ENCODE measurements at places on chromosomes 11 and 22.

GRCh38 chr11:19398273-19398672 is 157.5 kb upstream of the E2F8 start:
- DNase-seq: no peak

- DNase-seq: no peak
Observed at GRCh38 chr11:16825968-16826367, 87.5 kb downstream of the C11orf58 start.

- DNase-seq: no peak
Observed at GRCh38 chr11:102241026-102241425, 76.3 kb upstream of the BIRC3 start.

DNA sequence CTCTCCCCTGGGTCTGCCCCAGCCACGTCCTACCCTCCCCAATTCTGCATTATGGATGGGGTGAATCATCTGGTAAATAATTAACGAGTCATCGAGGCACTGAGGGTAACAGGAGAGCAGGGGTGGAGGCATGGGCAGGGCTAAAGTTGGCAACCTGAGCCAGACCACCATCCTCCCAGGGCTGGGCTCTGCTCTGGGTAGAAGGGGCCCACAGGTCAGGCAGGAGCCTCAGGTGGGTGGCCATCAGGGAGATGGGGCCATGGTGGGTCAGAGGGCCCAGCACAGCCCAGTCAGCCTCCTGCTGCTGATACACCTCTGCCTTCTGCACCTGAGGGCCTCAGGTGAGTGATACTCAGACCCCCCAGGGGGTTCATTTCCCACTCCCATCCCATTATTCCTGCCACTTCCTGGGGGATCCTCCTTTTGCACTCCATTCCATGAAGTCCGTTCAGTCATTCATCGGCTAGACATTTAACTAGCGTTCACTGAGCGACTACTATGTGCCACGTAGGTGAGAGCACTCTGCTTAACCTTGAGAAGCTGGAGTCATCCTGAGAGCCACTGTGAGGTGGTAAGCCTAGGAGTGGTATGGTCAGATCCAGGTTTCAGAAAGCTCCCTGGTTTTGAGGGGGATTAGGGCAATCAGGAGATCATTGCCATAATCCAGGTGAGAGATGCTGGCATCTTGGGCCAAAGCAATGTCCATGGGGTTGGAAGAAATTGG is at the start of gene VSIG10L2:
Gene VSIG10L2 (plus strand): TSS at position 248 of the 724 bp plus-strand sequence. CDS start 12 bp downstream, at position 260.
- DNase-seq: no peak

DNA sequence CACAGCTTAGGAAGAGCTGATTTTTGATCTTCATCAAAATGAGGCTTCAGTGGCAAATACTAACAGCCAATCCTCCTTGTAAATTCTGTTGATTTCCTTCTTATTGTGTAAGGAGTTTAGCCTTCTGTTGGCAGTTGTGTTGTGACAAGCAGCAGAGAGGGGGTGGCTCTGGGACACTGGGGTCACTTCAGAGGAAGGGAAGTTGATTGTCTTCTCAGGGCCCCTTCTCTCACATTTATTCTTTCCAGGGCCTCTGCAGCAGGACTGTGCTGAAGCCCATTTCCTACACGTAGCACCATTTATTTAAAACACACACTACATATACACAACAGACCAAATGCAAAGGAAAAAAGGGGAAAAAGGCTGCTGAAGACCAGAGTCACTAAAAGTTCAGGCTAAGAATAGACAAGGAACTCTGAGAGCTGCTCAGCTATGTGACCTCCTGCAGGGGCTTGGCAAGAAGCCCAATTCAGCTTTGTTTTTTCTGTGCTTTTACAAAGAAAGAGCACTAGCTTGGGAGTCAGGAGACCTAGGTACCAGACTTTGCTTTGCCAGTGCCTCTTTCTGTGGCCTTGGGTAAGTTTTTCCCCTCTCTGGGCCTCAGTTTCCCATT is 28.3 kb upstream of the UPB1 start:
- DNase-seq: no peak

GRCh38 chr11:110425751-110426545 is 3.8 kb upstream of the FDX1 start:
- no peak for DNase-seq

DNA sequence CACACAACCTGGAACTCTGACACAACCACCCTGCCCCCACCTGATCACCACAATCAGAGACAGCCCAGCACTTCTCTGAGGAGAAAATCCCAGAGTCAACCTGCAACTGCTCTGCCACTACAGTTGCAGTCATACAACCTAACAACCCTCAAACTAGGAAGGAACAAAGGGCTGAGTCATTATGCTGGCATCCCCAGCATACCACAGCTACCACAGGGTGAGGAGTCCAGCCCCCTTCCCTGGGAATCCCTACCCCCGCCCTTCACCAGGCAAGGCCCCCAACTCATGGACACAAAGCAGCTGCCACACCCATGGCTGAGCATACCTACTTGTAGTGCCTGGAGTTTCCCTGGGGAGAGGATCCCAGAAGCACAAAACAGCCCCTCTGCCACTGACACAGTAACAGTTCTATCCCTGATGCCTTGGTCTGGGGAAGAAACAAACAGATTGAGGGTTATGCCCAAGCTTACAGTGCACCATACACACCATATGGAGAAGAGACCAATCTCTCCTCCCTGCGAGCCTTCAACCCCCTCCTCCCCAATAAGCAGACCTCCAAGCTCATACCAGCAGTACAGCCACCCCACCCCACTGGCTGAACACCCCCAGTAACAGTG is 68.5 kb upstream of the C11orf58 start:
- DNase-seq: no peak

DNA sequence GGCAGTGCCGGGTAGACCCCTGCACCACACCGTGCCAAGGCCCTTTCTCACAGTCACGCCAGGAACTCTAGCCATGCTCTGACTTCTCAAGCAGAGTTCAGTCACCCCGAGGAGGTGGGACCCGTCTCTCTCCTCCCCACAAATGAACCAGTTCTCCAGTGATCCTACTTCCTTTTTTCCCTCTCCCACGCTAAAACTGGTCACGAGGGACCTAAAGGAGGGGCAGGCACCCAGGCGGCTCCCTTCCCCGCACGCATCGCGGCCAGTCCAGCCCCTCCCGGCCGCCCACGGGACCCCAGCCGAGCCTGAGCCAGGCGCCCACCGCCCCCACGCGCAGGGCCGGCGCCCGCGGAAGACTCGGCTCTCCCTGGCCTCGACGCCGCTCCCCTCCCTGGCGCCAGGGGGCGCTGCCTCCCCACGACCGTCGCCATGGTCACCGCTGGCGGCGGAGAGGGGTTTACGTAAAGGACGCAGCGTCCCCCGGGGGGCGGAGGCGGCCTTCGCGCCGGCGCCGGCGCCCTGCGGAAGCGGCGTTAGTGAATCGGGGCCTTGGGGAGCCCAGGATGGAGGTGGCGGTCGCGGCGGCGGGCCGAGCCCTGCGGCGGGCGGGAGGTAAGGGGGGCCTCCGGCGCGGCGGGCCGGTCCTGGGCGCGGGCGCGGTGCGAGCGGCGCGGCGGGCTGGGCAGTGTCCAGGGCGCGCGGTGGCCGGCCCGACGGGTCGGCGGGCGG is at the start of gene DAGLA:
Gene DAGLA (plus strand): TSS at position 499 of the 729 bp plus-strand sequence. CDS start 39,765 bp downstream, outside the sequence.
- peak; percentile 88 for DNase-seq

DNA sequence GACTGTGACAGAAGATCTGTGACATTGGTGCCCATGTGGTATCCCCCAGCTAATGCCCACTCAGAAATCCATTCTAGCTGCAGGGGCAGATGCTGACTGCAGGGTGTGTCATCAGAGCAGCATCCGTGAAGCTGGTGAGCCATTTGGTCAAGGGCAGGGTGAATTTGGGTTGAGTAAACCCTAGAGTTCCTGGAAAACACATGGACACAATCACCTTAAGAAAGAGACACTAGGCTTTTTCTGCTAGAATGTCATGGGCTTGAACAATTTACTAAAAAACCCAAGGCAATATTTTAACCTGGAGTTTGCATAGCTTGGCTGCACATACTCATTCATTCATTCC is 100.0 kb downstream of the ADAMTS15 start:
- no peak for DNase-seq

DNA sequence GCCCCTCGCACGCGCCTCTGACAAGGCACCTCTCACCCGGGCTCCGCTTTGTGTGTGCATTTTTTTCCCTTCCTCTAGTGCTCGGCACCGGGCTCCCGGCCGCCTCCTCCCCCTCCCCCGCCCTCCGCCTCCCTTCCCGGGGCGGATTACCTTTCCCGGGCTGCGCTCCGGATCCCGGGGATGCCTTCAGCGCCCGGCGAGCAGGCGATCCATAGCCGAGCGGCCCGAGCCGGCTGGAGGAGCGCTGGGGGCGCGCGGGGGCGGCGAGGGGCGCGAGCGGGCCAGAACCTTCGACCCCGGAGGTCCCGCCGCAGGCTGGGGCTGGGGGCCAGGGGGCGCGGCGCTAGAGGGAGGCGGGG is 282 bp downstream of the MPPED2 start:
- DNase-seq: no peak

DNA sequence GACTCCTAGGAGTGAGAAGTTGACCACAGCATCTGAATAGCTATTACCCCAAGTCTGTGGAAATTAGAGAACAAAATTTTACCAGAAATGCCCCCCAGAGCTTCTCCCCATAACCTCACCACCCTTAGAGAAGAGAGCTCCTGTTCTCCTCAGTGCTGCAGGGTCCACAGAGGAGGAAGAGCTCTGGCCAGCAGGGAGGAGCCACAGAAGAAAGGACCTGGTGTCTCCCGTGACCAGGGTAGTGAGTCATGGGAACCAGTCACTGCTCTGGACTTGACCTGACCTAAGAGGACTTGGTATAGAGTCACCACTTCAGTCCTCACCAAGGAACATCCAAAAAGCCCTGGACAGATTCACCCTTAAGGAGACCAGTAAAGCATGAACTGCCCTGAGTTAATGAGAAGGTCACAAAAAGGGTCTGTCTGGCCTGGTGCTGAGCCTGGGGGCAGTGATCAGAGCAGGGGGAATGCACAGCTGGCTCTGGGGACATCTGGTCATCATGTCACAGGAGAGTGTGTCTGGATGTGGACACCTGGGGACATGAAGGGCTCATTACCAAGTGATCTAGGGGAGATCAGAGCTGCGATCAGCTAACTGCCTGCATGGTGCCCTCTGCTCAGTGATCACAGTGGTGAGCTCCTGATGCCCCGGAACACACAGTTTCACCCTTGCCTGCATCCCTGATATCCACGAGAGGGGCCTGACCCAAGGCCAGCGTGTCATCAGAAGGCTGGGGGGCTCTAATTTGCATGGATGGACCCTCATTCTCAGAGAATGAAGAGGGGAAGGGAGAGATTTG is 103.3 kb upstream of the TOP3B start:
- no peak for DNase-seq

DNA sequence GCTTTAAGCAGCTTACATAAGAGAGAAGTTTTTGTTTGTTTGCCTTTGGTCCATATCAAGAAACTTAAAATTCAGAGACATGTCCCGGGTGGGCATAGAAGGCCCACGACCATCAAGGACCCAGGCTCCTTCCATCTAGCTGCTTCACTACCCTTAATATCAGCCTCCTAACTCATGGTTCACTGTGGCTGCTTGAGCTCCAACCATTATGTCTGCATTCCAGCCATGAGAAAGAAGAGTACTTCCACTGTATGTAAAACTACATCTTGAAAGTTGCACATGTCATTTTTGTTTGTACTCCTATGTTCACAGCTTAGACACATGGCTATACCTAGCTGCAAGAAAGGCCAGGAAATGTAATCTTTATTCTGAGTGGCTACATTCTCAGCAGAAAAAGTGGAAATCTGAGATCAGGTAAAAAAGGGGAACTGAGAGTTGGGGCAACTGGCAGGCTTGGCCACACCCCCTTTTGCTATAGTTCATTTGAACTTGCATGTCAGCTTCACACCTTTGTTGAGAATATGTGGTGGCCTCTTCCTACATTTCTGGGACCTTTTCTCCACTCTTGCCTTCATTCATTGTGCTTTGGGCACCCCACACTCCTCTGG is 81.3 kb upstream of the TP53I11 start:
- DNase-seq: no peak

GRCh38 chr11:77046060-77046501 is 11.9 kb downstream of the B3GNT6 start:
- peak; percentile 73 for DNase-seq

GRCh38 chr22:33657670-33658069 is 262.6 kb downstream of the LARGE1 start:
- no peak for DNase-seq

DNA sequence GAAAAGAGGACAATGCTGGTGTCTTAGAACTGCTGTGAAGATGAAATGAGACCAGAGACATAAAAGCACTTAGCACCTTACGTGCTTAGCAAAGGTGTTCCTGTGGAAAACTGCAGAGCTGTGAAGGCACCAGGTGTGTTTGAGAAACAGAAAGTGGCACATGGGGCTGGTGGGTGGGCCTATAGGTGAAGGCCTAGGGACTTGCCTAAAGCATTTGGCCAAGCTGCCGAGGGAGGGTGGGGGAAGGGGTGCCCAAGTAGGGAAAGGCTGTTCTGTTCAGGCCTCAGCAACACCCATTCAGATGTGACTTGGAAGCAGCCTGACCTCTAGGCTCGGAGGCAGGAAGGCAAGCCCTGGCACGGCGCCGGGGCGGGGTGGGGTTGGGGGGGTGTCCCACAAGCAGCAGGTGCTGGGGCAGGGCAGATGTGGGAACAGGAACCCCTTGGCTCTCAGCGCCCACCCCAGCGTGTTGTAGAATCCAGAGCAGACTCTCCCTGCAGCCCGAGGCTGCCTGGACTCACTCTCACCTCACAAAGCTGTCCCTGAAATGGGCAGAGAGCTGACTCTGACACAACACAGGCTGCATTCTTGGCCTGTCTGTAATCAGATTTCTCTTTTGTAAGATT is 366.7 kb upstream of the NARS2 start:
- DNase-seq: no peak

GRCh38 chr11:60786811-60787567 is 1.9 kb downstream of the MS4A10 start:
- DNase-seq: no peak

DNA sequence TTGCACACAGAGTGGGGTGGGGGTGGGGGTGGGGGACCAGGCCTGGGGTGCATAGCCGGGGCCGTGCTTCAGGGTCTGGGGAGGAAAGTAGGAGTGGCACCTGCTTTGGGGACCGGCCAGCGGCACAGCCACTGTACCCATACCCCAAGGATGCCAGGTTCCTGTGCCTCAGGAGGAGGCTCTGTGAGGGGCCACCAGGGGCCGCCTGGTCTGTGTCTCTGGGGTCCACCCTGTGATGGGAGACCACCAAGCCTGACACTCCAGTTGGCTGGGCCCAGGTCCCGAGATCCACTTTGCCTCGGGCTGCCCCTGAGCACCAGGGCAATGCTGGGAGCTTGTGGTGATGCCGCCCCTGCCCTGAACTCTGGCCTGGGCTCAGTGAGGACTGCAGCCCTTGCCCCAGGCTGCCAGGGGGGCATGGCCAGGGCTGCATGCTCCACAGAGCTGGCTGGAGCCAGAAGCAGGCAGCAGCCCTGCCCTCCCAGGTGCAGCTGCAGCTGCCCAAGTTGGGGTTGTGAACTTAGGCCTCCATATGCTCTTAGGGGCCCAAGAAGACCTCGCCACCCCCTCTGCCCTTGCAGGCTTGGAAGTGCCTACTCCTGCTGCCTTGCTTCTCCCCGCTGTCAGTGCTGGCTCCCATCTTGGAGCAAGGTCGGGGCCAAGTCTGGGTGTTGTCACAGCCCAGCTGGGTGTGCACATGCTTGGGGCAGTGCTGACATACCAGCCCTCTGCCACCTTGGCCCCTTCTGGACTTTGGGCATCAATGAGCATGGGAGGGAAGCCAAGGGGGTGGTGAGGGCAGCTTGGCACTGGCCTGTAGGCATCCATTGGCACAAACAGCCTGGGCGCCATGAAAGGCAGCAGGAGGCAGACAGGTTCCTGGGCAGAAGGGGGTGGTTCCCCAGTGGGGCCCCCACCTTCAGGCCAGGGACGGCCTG is 123.3 kb upstream of the THY1 start:
- no peak for DNase-seq

GRCh38 chr11:69521457-69521856 is 40.0 kb downstream of the LINC01488 start:
- no peak for DNase-seq

GRCh38 chr11:57363131-57364080 is 17.5 kb downstream of the PRG3 start:
- DNase-seq: no peak

All from activated T-cell treated with anti-CD3 and anti-CD28 coated beads, Interleukin-2, amount 50 U/mL, for 48 hours (primary cell).